ENCODE measurements at places on chromosomes 13 and 19.
A peak's percentile ranks its signal among the peaks of the same experiment; 100 is the strongest.

DNA sequence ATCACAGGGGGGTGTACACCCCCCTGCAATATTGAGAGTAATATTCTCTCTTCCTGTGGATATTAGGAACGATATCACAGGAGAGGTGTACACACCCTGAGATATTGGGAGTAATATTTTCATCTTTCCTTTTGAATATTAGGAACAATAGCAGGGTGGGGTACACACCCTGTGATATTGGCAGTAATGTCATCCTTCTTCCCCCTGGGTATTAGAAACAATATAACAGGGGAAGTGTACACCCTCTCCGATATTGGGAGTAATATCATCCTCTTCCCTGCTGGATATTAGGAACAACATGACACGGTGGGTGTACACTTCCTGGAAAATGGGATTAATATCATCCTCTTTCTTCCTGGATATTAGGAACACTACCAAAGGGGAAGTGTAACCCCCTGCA is 57.8 kb upstream of the CEACAM21 start:
- no peak for DNase-seq

GRCh38 chr13:35987572-35988513 is 143.3 kb downstream of the DCLK1 start:
- no peak for DNase-seq

DNA sequence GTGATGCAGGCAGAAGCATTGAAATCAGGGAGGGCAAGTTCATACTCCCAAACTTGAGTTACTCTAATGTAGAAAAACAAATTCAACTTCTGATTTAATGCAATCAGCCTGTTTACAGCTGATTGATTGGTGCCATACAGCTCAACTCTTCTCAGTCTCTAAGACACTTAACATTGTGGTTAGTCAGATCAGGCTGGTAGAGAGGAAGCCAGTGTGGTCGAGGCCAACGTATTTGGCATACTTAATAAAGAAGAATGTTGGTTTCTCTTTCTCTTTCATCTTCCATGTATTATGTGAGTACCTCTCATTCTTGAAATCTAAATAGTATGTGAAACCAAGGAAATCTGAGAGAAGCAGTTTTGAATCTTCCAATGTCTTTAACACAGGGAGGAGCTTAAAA is 255.0 kb upstream of the SLITRK1 start:
- DNase-seq = peak; percentile 7

GRCh38 chr19:55340784-55341147 is 1.1 kb downstream of the KMT5C start:
- DNase-seq = no peak

- peak; percentile 47 for DNase-seq
Observed at GRCh38 chr13:76894401-76895110, 8.4 kb upstream of the KCTD12 start.

DNA sequence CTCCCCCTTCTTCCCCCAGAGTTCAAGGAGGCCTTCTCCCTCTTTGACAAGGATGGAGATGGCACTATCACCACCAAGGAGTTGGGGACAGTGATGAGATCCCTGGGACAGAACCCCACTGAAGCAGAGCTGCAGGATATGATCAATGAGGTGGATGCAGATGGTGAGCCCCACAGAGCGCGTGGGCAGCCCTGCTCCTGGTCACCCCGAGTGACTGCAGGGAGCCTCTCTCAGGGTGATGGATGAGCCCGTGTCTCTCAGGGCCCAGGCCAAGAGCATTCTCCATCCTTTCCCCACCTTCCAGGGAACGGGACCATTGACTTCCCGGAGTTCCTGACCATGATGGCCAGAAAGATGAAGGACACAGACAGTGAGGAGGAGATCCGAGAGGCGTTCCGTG is 7.0 kb downstream of the CALM3 start:
- DNase-seq = no peak

DNA sequence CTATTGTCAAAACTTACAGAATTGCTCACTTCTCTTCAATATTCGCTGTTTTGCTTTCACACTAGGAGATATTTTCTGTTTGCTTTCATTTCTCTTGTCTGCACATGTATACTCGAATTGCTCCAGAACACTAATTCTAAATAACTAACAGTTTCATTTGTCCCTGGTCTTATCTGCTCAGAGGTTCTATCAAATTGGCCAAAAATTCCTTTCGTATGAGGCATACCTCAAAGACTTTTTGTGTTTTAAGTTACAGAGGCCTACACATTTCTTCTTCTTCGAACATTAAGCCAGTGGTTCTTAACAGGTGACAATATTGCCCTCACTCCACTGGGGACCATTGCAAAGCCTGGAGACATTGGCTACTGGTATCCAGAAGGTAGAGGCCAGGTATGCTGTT is 1314.6 kb downstream of the EFNB2 start:
- no peak for DNase-seq

- DNase-seq = no peak
Observed at GRCh38 chr13:23203516-23203915, 22.7 kb downstream of the SGCG start.

DNA sequence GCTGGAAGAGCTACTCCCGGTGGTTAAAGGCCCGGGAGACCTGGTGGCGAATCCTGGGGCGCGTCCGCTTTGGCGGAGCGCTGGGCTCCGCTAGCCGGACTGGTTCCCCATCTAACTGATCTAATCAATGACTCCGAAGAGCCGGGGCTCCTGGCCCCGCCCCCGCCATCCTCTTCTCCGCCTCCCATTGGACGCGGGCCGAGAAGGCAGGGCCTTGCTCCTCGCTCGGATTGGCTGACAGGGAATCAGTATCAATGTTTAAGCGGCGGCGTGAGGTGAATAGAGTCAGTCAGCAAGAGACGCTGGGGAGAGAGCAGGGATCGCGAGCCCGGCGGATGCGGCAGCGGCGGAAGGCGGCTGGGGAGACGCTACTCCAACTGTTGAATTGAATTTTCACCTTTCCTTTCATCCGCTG is 1.7 kb upstream of the PCDH17 start:
- no peak for DNase-seq

DNA sequence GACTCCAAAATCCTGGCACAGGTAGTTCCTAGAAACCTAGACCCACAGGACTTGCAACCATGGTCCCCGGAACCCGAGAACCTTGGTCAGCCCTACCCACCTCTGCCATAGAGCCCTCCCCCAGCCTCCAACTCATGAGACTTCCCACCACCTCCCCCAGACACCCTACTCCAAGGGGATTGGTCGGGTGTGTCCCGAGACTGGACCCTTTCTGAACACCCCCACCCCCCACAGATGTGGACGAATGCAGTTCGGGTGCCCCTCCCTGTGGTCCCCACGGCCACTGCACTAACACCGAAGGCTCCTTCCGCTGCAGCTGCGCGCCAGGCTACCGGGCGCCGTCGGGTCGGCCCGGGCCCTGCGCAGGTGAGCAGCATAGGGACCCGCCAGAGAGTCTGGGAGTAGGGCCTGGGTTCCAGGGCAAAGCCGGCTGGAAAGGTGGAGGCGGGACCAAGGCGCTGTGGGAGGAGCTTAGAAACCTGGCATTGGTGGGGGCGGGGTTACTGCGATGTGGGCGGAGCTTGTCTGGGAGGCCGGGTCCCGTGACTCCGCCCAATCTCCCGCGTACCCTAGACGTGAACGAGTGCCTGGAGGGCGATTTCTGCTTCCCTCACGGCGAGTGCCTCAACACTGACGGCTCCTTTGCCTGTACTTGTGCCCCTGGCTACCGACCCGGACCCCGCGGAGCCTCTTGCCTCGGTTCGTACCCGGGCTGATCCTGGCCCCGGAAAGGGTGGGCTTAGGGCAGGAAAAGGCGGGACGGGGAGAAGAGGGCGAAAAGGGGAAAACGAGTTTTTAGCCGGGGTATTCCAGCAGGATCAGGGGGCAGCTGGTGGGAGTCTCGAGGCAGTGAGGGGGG is 11.9 kb downstream of the LTBP4 start:
- peak; percentile 62 for DNase-seq

- no peak for DNase-seq
Observed at GRCh38 chr13:64723724-64724123, 2506.4 kb downstream of the PCDH9 start.

DNA sequence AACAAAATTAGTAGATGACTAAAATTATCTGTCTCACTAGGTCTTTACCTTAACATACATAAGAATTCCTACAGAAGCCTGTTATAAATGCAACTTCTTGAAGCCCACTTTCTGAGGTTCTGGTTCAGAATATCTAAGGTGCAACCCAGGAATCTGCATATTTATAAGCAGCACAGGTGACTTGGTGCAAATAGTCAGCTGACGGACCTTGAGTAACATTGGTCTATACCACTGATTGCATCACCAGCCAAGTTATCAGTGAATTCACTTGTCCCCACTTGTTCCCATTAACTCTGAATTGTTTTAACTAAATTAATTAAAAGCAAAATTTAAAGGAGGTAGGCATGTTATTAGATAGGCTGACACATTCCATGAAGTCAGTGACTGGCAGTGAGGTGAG is 109.9 kb downstream of the FRY start:
- no peak for DNase-seq

GRCh38 chr13:79108914-79109643 is 297.0 kb downstream of the RBM26 start:
- DNase-seq = no peak

- peak; percentile 61 for DNase-seq
Observed at GRCh38 chr13:31909864-31910551, 121.6 kb upstream of the FRY start.

- DNase-seq = peak; percentile 36
Observed at GRCh38 chr13:36850790-36851438, 31.9 kb downstream of the RFXAP start.

DNA sequence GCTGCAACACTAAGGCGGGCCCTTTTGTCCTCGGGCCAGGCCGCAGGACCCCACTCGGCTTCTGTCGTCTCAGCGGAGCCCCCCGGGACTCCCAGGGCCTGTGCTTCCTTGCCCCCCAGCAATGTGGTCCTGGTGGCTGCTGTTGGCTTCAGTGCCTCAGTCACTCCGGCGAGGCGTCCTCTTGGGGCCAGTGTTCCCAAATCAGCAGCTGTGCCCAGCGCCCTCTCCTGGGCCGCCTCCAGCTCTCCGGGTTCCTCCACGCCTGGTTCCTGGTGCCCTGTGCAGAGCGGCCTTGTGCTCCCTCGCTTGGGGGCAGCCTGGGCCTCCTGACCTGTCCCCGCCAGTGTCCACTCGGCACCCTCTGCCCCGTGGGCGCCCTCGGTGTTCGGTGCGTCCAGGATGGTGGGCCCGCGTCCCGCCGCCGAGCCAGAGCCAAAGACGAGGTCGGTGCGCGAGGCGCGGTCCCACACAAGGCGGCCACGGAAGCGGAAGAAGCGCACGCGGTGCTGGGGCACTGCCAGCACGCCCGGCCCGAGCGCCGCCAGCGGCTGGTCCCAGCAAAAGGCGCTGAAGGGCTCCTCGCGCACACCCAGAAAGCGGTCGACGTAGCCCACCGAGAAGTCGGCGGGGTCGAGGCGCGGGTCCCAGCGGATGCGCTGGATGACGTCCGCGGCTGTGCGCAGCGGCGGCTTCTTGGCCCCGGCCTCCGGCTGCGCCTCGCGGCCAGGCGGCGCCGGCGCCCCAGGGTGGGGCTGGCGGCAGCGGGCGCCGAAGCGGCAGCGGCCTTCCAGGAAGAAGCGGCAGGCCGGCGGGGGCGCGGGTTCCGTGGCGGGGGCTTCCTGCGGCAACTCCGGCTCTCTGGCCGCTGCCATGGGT is 685 bp downstream of the LENG9 start:
- DNase-seq = peak; percentile 71

- DNase-seq = no peak
Observed at GRCh38 chr13:41613984-41614661, 156.8 kb downstream of the RGCC start.

DNA sequence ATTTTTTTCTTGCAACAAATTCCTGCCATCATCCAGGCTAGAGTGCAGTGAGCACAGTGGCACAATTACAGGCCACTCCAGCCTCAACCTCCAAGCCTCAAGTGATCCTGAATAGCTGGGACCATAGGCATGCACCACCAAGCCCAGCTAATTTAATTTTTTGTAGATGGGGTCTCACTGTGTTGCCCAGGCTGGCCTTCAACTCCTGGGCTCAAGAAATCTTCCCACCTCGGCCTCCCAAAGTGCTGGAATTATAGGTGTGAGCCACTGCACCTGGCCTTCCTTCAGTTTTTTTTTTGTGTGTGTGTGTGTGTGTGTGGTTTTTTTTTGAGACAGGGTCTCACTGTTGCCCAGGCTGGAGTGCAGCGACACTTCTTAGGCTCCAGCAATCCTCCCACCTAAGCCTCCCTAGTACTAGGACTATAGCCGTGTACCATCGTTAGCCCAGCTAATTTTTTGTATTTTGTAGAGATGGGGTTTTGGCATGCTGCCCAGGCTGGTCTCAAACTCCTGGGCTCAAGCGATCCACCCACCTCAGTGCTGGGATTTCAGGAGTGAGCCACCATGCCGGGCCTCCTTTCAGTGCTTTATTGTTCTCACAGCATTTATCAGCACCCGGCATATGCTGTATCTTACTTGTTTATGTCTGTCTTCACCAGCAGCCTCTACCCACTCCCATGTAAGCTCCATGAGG is 5.9 kb upstream of the SRRM5 start:
- no peak for DNase-seq

DNA sequence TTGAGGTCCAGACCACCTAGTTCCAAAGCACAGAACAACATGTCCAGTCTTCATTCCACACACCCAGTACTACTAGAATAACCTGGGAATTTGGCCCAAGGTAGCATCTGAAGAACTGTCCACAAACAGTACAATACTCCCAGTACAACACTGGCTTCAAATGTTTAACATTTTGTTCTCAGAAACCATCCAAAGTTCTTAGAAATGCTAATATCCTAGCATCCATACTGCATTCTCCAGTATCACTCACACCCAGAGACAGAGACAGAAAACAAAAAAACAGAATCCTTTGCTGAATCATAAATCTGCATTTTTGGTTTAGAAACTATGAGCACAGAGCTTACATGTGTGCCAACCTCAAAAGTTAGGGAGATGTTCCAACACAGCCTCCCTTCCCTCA is 490.8 kb downstream of the FOXO1 start:
- no peak for DNase-seq

GRCh38 chr19:35370722-35371121 is at the start of gene GPR42:
GPR42 (plus strand) TSS chr19:35371068; CDS start chr19:35371360, 292 bp downstream.
- DNase-seq = no peak

Data from inflammatory macrophage (primary cell).